NCI-H460 (cell line): ENCODE measurements at places on chromosomes 16 and 17.

DNA sequence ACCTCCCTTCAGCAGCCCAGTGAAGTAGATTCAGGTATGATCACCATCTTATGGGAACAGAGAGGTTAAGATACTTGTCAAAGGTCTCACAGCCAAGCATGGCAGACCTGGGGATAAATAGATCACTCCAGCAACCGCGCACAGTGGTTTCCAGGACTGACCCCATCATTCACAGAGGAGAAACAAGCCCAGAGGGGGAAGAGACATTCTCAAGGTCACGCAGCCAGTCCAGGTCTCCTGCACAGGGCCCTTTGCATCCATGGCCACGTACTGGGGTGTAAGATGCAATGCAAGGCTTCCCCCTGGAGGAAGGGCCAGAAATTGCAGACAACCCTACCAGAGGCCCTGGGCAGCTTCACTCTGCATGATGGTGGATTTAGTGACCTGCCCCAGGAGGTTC is 19.9 kb downstream of the TLE7 start:
- no peak for DNase-seq

DNA sequence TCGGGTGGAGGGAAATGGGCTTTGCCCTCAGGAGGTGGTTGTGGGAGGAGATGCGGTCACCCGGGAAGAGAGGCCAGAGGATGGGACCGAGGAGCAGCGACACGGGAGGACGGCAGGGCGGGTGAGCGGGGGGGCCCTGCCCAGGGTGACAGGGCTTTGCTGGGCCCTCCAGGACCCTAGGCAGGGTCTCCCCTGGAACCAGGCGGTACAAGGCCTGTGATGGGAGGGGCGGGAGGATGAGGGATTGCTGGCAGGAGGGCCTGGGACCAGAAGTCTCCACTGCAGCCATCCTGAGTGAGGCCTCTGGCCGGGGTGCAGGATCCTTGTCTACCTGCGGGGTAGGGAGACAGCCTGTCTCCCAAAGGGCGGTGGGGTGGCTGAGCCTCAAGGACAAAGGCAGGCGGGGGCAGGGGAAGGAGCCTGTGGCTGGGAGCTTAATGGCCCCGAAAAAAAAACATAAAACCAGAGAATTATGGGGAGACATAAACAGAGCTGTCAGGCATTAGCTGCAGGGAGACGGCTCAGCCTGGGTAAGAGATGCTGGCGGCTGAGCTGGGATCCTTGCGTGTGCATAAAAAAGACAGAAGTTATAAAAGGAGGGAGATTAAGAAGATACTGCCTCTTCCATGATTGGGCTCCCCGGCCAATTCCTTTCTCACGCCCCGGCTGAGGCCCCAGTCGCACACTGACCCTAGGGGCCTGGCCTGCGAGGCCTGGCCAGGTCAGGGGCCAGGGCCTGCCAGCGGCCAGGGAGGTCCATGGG is 66.7 kb downstream of the SREBF1 start:
- DNase-seq = no peak

GRCh38 chr17:39962642-39963220 is at the start of gene GSDMA:
Gene GSDMA (plus strand): TSS chr17:39963004. CDS start chr17:39965688, 2,684 bp downstream.
- no peak for DNase-seq

DNA sequence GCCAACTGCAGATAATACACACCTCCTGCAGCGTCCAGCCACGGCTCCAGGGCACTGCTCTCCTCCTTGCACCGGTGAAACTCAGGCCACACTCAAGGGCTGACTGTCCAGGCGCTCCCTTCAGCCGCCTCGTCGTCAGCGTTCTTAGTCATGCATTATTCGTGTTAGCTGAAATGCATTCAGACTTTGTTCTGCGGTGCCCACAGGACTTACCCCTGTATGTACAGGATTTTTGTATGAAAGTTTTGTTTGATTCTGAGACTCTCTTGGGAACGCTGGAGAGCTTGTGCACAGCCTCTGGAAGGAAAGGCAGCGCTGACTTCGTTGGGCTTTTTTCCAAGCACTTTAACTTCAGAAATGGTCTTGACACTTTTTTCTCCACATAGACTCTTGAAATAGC is 22.1 kb downstream of the CIBAR2 start:
- DNase-seq = no peak

DNA sequence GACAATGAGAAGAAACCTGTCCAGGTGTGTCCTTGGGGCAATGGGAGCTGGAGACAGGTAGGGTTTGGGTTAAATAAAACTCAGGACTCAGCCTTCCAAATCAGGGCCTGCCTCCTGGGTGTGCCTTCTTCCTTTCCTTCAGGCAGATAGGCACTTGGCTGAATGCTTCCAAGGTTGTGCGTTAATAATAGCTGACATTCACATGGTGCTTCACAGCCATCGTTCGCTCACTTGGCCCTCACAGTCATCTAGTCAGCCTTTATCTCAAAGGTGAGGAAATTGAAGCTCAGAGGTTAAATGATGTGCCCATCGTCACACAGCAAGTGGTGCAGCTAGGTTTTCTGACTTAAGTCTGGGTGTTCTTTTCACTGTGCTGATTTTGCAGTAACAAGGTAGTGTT is 9.5 kb downstream of the NFE2L1 start:
- no peak for DNase-seq

- no peak for DNase-seq
These were observed 124.6 kb downstream of the TOX3 start for GRCh38 chr16:52422307-52422706.

GRCh38 chr17:49946964-49947584 is 21.9 kb upstream of the DLX4 start:
- no peak for DNase-seq

- no peak for DNase-seq
These were observed 25.1 kb downstream of the MARF1 start for GRCh38 chr16:15617901-15618300.

DNA sequence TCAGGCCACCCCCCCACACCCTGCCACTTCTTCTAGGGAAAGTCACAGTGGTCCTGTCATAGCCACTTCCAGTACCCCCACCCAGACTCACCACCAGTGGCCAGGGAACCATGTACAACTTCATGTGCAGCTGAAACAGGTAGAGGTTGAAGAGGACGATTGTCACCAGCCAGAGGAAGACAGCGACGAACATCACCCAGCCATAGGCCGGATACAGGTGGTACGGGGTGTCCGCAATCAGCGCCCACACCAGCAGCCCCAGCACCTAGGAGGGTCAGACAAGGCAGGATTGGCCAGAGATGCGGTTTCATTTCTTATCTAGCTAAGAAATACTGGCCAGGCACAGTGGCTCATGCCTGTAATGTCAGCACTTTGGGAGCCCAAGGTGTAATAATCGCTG is 16.7 kb downstream of the ARL2BP start:
- no peak for DNase-seq

GRCh38 chr17:78358538-78359320 is 1.1 kb downstream of the SOCS3 start:
- DNase-seq = no peak

- DNase-seq = no peak
These were observed 16.5 kb downstream of the CRISPLD2 start for GRCh38 chr16:84836234-84836647.

DNA sequence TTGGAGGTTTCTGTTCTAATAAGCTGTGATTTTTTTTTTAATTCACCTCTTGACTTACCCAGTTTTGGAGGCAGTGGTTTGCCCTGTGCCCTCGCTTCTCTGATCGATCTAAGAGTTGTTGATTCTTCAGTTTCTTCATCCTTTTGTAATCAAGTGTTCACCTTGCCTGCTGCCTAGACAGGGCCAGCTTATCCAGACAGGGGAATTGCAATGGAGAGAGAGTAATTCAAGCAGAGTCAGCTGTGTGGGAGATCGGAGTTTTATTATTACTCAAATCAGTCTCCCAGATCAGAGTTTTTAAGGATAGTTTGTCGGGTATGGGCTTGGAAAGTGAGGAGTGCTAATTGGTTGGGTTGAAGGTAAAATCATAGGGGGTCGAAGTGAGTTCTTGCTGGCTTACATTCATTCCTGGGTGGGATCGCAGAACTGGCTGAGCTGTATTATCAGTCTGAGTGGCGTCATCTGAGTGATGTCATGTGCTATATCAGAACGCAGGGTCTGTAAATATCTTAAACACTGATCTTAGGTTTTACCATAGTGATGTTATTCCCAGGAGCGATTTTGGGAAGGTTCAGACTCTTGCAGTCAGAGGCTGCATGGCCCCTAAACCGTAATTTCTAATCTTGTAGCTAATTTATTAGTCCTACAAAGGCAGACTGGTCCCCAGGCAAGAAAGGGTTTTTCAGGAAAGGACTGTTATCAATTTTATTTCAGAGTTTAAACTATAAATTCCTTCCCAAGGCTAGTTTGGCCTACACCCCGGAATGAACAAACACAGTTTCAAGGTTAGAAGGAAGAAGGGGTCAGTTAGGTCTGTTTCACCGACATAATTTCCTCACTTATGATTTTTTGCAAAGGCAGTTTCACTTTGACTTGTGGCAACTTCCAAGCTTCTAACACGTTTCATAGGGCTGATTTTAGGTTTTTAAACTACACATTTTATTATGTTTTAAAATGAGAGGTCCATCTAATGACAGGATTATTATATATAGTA is 21.5 kb upstream of the KCNJ16 start:
- no peak for DNase-seq

- DNase-seq = no peak
These were observed 323.0 kb downstream of the KCNJ2 start for GRCh38 chr17:70492368-70492767.

DNA sequence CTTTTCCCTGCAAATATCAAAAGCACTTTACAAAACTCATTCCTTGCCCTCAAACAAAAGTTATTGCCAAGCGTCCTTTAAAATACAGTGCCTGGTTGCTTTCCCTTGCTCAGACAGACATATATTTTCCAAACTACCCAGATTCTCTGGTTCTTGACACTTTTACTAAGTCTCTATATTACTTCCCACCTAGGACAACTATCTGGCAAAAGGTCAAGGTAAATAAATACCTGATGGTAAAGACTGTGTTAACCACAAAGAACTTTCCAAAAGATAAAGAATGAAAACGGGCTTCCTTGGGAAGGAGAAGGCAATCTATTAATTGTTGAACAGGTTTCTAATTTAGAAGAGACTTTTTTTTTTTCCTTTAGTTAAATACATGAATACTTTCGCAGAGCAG is 1.9 kb downstream of the HS3ST3A1 start:
- no peak for DNase-seq

DNA sequence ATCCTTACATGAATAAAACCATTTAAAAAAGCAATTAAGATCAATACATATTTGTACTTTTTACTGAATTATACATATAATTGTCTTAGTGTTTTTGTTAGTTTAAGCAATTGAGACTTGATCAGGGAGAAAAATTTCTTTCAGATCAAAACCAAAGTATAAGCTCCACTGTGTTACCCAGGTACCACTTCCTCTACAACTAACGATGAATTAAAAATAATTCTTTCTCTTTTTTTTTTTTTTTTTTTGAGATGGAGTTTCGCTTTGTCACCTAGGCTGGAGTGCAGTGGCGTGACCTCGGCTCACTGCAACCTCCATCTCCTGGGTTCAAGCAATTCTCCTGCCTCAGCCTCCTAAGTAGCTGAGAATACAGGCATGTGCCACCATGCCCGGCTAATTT is 6.8 kb downstream of the FBXO47 start:
- DNase-seq = no peak

DNA sequence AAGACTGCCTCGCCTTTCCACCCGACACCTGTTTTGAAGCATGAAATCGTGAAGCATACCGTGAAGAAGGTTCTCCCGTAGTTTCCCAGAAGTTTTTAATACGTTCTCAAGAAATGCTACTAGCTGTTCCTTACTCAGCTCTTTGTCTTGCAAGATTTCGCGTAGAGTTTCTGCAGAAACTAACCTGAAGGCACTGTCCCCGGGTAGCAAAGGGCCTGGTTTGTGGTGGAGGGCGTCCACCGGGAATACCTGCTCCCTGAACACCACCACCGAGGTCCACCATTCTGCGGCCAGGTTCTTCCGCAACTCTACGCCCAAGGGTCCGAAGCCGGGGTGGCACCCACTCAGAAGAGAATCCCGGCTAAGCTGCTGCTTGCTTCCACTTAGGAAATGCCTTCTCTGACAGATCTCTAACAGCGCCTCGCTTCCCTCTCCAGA is 487 bp downstream of the POLG2 start:
- DNase-seq = no peak

- DNase-seq = no peak
These were observed 70.5 kb downstream of the TIMM22 start for GRCh38 chr17:1067282-1067956.

GRCh38 chr17:54749157-54749556 is 151.5 kb upstream of the TOM1L1 start:
- no peak for DNase-seq

GRCh38 chr16:75265911-75266701 is 14.7 kb upstream of the BCAR1 start:
- peak; percentile 58 for DNase-seq

DNA sequence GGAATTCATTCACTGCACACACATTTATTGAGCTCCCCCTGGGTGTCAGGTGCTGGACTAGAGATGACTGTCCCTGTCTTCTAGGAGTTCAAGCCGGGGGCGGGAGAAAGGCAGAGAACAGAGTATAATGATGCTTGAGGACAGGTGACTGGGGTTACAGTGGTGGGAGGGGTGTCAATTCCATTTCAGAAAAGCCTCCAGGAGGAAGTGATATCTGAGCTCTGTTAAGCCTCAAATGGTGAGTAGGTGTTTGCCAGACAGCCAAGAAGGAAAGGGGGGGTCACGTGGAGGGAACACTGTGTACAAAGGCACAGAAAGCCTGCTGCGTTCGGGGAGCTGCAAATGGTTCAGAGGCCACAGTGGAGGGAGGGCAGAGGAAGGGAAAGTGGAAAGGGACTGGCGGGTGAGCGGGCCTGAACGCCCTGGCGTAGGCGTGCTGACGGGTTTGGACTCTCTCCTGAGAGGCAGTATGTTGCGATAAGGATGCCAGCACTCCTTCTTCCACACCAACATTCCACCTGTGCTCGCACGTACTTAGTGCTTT is 9.7 kb upstream of the NXPH3 start:
- no peak for DNase-seq

DNA sequence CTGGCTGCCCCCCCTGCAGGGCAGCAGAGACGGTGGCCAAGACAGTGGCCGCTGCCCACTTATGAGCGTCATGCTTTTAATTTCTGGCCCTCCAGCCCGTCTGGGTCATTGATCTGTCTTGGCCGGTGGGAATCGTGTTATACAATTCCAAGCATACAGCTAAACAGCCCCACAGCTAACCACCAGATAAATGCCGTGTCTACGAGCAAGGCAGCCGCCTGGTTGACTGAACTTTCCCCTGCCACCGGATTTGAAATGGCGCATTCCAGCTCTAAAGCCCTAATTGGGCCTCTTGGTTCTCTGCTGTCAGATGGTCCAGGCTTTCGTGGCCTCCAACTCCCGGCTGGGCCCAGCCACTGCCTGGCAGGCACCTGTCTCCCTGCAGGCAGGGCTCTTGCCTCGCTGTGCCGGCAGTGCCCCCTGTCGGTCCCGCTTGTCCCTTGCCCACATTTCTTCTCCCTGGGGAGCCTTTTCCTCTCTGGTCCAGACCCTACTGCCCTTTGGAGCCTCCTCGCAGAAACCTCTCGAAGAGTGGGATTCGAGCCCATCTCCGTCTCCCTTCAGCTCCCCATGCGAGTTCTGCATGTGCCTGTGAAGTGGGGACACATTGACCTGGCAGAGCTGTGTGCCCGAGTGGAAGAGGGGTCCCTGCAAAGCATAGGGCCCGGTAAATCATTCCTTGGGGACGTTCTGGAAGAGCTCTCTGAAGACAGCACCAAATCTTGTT is 1.8 kb upstream of the RBFOX3 start:
- DNase-seq = peak; percentile 72
